GM06990 (cell line): ENCODE measurements at places on chromosomes 2 and 18.
A peak's percentile ranks its signal among the peaks of the same experiment; 100 is the strongest.

- DNase-seq: no peak
Measured at GRCh38 chr2:37512971-37513370, 158.5 kb downstream of the CDC42EP3 start.

DNA sequence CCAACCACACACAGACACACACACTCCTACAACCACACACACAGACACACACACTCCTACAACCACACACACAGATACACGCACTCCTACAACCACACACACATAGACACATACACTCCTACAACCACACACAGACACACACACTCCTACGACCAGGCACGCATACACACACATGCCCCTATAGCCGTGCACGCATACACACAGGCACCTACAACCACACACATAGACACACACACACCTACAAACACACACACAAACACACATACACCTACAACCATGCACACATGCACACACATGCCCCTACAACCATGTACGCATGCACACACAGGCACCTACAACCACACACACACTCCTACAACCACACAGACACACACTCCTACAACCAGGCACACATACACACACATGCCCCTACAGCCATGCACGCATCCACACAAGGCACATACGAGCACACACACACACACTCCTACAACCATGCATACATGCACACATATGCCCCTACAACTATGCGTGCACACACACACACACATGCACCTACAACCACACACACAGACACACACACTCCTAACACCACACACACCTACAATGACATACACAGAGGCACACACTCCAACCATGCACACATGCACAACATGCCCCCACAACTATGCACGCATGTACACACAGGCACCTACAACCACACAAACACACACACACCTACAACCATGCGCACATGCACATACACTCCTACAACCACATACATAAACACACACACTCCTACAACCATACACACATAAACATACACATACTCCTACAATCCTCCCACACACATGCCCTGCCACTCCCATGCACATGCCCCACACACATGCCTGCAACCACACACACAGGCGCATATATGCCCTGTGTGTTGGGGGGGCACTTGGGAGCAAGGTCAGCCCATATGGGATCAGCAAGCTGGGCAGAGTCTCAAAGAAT lies 19.1 kb upstream of the TEX51 start:
- DNase-seq: no peak

- DNase-seq: no peak
Measured at GRCh38 chr2:216596980-216597509, 36.2 kb upstream of the IGFBP2 start.

DNA sequence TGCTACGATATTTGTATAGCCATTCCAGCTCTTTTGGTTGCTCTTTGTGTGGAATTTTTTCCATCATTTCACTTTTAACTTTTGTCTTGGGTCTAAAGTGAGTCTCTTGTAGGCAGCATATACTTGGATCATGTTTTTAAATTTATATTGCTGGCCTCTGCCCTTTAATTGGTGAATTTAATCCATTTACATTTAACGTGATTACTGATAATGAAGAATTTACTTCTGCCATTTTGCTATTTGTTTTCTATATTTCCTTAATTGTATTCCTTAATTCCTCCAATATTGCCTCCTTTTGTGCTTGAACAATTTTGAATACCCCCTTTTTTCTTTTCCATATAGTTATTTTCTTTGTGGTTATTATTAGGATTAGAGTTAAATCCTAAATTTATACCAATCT lies 21.0 kb upstream of the ADNP2 start:
- DNase-seq: no peak

DNA sequence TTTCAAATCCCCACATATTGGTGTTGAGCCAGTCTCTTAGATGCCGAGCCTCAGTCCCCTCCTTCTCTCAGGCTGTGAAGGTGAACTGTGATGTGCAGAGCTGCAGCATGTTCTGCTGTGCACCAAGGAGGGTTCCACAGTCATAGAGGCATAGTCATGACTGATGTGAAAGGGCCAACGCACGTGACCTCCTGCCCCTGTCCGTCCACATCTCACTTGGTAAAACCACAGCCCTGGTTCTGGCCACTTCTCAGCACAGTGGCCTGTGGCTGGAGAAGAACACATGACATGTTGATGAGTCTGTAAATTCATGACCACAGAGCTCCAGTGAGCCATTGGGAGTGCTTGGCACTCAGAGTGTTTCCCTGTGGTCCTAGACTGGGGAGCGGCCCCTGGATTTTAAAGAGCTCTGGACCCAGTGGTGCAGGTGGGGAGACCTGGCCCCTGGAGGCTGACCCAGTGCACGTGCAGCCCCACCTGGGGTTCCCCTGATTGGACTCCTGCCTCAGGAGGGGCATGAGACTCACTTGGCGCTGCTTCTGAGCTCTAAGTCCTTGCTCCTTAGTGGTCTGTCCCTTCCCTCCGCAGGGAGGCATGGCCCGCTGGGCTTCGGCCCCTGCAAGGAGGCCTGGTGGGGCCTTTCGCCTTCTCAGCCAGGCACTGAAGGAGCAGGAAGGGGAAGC lies 25.3 kb downstream of the INPP4A start:
- no peak for DNase-seq

- no peak for DNase-seq
Measured at GRCh38 chr18:49544362-49544761, 17.5 kb upstream of the LIPG start.

DNA sequence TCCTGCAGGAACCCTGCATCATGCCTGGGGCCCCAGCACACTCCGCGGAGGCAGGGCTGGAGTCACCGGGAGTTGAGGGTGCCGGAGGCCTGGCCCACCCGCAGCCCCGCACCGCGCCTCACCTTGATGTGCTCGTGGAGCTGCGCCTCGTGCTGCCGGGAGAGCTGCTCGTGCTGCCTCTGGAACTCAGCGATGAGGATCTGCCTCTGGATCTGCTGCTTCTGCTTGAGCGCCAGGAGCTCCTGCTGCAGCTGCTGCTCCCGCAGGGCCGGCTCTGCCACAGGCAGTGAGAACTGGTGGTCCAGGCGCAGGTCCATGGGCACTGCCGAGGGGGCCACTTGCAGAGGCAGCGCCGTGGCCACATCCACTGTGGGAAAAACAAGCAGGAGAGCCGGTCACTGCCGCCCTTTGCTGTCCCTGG lies 211.1 kb downstream of the HDAC4 start:
- no peak for DNase-seq

- DNase-seq: peak; percentile 95
Measured at GRCh38 chr18:11149441-11150270, at the start of gene PIEZO2. Gene PIEZO2, minus strand, starts transcription at chr18:11149569. Its CDS starts 981 bp downstream, at chr18:11148588.

GRCh38 chr2:127695491-127696472 lies 5.5 kb upstream of the SFT2D3 start:
- peak; percentile 33 for DNase-seq

- DNase-seq: no peak
Measured at GRCh38 chr2:60025496-60025895, 528.0 kb downstream of the BCL11A start.

DNA sequence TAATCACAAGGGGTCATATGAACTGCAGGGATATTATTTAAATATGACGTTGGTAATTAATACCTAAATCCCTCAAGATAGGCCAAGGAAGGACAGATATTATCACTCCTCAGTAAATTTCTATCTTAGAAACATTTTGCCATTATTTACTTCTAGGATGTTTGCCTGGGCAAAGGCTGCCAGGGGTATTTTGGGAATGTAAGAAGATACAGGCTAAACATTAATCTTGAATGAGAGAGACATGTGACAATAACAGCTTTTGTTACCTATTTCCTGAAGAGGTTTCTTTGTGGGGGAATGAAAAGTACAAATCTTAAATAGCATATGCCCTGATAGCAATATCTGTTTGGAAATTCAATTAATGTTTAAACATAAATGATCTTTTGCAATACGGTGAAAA lies 756 bp upstream of the CCDC195 start:
- DNase-seq: no peak

DNA sequence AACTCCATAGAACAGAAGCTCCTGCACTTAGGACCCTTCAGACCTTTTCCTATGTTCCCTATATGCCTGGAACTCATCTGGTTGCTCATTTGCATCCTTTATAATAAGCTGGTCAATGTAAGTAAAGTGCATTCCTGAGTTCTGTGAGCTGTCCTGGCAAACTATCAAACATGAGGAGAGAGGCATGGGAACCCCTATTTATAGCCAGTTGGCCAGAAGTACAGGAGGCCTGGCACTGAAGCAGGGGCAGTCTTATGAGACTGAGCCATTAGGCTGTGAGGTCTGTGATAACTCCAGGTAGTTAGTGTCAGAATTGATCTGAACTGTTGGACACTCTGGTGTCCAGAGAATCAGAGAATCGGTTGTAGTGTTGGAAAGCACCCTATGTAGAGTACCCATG lies 88.4 kb downstream of the EHD3 start:
- DNase-seq: no peak

DNA sequence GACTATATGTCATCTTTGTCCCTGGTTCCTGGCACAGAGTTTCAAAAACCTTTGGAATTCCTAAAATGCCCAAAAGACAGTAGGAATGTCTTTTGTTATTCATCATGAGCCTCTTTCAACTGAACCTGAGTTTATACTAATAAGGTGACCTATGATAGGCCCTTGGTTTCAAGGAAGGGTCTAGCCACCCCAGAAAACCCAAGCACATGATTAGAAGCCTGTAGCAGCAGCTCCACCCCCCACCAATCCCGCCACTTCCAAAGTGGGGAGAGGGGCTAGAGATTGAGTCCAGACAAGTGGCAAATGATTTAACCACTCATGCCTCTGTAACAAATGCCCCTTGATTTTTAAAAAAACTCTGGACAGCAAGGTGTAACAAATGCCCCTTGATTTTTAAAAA lies 56.8 kb downstream of the ADD2 start:
- DNase-seq: no peak

DNA sequence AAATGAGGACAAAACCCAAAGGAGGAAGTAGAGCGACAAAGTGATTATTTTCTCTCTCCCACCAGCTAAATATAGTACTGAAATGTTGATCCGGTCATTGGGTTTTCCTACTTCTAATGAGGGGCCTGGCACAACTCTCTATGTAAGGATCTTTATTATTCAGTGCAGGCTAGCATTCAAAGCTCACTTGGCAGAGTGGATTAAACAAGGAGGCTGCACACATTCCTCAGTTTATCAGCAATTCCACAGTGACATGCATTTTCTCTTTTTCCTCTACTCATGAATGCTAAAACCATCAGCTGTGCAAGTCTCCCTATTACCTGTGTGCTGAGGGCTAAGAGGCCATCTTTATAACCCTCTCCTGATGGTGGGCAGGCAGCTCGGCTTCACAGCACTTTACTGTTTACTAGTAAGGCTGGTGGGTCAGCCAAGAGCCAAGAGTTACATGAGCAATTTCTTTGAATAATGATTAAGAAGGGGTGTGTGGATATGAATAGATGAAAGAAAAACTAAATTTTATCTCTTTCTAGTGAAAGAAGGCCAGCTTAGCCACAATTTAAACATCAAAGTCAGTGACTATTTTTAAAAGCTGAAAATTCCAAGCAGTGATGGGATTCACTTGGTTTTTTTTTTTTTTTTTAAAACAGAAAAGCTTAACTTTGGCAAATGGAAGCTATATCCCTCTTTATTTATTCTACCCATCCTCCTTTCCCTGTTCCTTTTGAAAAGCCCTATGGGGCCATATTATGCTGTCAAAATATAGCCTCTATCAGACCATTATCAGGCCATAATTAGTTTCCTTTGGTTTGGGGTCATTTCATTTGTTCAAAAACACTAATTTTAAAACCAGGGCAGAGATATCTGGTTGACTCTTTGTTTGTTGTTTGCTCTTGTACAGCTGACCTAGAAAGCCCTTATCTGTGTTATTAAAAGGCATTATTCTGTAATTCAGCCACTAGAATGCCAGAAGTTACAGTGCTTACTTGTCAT lies 111.0 kb downstream of the RBM43 start:
- DNase-seq: no peak

- DNase-seq: no peak
Measured at GRCh38 chr2:145088756-145089155, 568.8 kb upstream of the ZEB2 start.

GRCh38 chr2:194128810-194129209 lies 1528.2 kb upstream of the SLC39A10 start:
- no peak for DNase-seq

DNA sequence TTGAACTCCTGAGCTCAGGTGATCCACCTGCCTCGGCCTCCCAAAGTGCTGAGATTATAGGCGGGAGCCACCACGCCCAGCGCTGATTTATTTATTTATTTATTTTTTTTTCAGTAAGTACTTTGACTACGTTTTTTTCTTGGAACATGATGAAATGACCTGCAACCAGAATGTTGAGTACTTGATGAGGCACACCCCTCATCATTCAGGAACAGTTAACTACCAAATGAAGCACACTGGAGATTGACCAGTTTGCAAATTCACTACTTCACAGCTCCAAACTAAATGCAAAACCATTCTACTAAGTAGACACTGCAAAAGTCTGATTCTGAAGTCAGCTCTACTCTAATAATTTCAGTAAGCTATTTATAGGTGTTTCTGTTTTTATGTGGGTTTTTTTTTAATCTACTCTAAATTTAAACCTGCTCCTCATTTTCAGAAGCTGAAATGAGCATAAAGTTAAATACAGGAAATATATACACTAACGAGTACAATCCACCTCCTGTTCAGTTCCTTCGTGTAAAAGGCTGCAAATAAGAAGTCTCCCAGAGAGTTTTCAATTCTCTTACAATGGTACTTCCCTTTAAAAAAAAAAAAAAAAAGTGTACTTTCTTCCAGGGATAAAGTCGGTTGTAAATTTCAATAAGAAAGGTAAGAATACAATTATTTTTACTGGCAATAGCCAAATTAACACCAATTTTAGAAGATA lies 1.4 kb downstream of the GFPT1 start:
- DNase-seq: no peak

DNA sequence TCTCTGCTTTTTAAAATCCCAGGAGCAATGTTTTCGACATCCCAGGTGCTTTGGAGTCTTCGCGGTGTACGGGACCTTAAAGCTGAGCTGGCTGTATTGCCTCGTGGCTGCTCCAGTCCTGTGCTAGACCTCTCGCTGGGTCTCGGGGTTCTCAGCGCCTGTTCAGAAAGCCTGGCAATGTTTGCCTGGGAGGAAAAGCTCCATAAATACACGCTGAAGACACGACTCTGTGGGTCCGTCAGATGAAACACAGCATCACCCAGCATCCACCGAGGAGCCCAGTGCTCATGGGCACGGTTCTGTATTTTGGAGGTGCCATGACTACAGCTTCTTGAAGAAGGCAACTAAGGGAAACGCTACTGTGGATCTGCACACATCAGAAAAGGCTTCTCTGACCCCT lies 21.6 kb downstream of the MBP start:
- no peak for DNase-seq

DNA sequence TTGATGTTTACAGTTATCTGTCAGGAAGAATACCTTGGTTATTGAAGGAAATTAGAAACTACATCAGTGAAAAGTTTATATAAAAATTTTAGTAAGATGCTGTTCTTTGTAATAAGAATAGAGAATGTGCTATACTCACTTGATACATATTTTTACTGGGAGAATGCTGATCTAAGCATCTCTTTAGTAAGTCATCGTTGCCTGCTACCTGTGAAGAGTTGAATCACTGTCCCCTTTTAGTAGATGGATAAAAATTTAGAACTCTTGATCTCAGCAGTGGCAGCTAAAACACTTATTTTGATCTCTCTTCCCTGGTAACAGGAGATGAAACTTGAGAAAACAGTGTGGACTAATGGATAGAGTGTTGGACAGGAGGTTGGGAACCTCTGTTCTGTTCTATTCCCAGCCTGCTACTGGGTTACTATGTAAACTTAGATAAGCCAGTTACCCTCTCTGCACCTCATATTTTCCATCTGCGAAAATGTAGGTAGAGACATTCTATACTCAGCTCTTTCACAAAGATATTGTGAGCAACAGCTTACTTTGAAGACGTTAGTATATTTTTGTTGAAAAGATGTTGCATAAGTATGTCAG lies 100.3 kb downstream of the FEZ2 start:
- DNase-seq: no peak

GRCh38 chr2:65388051-65388531 lies 44.3 kb downstream of the SPRED2 start:
- peak; percentile 84 for DNase-seq
